Activated CD4-positive, alpha-beta T cell treated with anti-CD3 and anti-CD28 coated beads for 24 hours (primary cell): ENCODE measurements at places on chromosomes 4 and X.

GRCh38 chr4:171582961-171583581 lies 230.1 kb upstream of the GALNTL6 start:
- DNase-seq = no peak

DNA sequence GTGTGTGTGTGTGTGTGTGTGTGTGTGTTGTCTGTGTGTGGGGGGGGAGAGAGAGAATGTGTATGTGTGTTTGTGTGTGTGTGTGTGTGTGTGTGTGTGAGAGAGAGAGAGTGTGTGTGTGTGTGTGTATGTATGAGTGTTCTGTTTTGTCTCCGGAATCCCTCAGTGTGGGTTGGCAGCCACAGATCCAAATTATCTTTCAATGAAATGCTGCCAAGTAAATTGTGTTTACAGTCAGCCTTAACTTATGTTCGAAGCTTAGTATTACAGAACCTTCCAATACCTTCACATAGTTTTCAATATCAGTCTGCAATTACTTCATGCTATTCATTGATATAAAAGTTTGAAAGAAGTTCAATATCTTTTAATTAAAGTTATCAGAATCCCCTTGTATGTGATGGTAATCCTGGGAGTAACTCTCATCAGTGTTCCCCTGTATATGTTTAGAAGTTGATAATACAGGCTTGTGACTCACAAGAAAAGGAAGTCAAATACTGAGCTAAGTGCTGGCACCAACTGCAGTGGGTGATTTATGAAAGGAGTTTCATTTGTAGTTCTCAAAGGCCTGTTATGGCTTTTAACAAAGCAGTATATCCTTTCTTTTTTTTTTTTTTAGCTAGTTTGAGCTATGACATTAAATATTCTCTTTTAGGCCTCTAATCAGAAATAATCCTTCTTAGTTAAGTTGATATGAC lies 51.6 kb upstream of the HTR2C start:
- no peak for DNase-seq

DNA sequence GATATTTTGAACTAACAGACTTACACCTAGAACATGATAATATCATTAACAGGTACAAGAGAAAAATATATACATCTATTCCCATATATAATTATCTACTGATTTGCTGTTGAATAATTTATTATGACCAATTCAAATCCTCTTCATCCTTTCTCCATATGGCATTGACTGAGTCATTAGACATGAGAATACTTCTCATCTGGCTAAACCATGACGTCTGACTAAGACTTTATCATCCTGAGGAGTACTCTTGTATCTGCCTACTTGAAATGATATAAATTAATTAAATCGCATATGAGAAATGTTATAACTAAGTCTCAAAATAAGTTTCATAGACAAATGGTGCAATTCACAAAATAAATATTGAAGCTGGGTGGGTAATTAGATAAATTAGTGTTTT lies 67.4 kb downstream of the EMCN start:
- DNase-seq = no peak

DNA sequence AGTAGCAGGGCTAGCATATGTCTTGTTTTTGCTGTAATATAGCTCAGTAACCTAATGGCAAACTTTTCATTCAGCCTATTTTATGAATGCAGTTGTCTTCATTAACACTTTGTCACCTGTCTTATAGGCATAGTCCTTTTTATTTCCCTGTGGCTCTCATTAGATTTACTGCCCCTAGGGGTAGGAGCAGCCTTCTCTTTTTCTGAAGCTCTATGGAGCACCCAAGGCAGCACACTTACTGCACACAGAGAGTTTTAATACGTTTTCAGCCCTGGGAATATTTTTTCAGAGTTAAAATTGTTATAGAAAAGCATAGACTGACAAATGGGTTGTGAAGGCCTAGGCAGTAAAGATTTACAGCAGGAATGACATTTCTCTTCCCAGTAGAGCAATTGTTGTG lies 406.8 kb downstream of the TMA16 start:
- no peak for DNase-seq
